ENCODE measurements at places on chromosomes 11 and 22.

DNA sequence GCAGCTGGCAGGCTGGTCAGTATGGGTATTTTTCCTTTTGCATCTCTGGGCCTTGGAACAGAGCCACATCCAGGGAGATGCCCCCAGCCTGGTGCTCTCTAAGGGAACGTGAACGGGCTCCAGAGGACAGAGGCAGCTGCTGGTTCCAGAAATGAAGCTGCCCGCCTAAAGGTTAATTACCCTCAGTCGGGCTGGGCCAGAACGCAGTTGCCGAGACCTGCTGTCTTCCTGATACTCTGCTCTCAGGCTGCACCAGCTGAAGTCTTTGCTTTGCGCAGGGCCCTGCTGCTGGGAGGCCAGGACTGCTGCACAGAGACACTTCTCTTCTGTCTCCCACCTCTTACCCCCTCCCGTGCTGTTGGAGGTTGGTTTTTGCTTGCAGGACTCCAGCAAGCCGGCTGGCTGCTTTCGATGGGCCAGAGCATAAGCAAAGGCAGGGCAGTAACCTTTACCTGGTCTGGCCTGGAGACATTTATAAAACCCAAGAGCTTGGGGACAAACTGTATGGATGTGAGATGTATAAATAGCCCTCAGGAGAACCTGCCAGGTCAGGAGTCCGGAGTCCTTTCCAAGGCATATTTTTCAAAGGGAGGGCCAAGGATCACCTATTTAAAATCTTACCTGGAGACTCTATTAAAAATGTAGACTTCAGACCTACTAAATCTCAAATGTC is 197.1 kb downstream of the GRIK4 start:
- no peak for DNase-seq

DNA sequence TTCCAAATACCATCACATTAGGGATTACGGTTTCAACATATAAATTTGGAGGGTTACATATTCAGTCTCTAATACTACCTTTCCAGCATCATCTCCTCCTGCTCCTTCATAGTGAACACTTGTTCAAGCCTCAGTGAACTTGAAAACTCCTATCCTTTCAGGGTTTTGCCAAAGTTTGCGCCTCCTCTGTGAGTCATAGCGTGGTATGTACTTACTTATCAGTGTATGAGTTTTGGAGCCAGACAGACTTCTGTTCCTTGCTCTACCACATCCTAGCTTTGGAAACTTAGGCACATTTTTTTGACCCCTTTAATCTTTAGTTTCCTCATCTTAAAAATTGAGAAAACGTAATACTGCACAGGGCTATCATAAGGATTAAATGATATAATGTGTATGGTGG is 160.1 kb upstream of the ZC3H12C start:
- DNase-seq, result no peak

DNA sequence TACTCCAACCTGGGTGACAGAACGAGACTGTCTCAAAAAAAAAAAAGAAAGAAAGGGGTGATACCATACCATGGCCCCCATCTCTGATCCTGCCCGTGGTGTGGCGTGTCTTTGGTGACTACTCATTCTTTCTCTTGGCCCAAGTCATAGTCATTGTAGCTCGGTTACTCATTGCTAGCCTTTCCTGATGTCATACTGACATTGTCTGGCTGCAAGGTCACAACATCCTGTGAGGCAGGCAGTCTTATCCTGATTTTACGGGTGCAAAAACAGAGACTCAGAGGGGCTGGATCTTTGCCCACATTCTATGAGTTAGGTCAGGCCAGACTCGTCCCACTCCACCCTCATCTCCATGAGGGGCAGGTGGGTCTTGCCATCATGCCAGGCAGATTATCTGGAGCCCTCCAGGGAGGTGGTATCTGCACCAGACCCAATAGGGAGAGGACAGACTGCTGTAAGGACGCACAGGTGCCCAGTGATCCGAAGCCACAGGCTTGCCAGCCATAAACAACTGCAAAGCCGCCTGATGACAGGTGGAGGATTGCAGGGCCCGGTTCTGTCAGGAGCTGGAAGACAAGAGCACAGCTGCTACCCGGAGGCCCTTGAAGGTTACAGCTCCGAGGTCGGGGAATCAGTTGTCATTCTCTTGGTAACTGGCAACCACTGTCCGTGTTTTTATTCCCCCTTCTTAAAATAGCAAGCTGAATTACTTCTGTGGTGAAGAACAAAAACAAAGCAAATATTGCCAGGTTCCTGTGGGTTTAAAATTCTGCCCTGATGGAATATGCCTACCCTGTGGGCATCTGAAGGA is 13.8 kb downstream of the TOM1 start:
- no peak for DNase-seq

- DNase-seq, result no peak
These were observed 382.1 kb downstream of the KCNA4 start for GRCh38 chr11:29634744-29635143.

DNA sequence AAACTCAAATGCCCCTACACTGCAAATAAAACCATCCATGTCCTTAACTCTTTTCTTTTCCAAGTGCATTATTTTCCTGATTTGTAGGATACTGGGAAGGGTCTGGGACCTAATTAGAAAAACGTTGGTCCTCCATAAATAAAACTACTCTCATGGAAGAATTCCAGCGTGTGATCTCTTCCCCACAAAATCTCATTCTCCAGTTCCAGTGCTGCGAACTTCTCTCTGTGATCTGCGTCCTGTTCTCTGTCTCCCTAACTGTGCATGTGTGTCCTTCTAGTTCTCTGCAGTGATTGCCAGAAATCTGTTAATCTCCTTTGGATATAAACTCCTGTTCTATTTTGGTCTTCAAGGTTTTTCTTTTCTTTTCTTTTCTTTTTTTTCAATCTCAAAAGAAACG is 148.1 kb downstream of the BBOX1 start:
- DNase-seq, result no peak

DNA sequence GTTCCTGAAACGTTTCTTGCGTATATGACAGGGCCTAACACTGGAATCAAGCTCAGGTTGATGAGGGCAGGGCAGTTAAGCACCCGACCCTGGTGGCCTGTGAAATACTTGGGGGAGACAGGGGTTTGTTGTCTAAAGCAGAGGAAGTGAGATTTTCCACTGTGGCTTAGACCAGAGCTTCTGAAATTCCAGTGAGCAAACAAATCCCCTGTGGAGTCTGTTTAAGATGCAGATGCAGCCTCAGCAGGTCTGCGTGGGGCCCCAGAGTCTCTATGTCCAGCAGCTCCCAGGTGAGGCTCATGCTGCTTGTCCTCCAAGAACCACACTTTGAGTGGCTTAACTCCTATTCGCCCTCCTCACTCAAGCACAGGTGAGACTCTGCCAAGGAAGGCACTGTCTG is 39.1 kb upstream of the PRAME start:
- DNase-seq, result no peak

DNA sequence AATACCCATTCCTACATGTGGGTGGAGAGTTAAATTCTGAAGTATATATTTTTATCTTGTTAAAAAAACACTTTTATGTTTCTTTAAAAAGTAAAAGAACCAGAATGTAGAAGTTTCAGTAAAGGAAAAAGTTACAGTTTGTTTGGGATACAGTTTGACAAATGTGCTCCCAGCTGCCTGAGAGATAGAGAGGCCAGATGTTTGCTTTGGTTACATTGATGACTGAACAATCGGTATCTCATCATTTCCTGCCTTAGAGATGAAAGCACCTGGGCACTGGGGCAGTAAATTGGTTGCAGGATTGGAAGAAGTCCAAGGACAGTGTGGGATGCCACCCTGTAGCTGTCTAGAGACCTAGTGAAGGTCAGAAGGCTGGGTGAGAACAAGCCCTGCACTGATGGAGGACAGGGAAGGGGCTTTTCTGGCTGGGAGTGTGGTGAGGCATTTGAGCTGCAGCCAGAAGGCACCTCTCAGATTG is 16.6 kb downstream of the MED15 start:
- no peak for DNase-seq

GRCh38 chr11:132734217-132734616 is 798.1 kb downstream of the OPCML start:
- no peak for DNase-seq

DNA sequence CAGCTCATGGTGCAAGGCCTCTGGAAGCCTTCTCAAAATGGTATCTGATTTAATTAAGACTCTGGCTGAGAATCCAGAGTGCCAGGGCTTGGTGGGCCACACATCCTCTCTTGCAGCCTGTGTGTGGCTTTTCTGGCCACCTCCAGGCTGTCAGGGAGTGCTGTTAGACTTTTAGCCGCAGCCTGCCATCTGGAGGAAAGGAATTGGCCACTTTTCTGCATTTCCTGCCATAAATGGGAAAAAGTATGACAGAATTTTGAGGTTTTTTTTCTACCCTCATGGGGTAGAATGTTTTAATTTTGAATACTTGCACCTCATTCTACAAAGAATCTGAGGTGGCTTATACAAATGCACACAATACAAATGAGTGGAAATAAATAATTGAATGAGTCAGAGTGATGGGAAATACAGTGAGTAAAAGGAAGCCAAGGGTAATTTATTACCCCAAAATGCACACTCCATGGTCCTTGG is 218.4 kb downstream of the ADAMTS15 start:
- DNase-seq, result no peak

- no peak for DNase-seq
These were observed 2.2 kb downstream of the SMCO4 start for GRCh38 chr11:93540896-93541553.

DNA sequence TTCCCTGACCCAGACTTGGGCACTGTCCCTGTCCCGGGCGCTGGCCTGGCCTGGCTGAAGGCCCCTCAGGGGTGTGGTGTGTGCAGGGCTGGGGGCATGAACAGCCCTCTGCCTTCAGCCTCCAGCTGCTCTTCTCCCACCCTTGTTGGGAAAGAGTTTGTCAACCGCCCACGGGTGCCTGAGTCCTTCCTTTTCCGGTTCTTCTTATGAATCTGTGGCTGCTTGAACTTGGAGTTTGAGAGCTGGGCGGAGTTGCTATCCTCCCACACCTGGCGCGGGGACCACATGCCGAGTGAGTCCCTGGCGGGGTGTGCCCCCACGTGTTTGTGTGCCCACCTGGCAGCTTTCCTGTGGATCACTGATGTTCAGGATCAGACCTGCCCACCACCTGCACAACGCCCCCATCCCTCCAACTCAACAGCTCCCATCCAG is 13.4 kb downstream of the NFAM1 start:
- no peak for DNase-seq

DNA sequence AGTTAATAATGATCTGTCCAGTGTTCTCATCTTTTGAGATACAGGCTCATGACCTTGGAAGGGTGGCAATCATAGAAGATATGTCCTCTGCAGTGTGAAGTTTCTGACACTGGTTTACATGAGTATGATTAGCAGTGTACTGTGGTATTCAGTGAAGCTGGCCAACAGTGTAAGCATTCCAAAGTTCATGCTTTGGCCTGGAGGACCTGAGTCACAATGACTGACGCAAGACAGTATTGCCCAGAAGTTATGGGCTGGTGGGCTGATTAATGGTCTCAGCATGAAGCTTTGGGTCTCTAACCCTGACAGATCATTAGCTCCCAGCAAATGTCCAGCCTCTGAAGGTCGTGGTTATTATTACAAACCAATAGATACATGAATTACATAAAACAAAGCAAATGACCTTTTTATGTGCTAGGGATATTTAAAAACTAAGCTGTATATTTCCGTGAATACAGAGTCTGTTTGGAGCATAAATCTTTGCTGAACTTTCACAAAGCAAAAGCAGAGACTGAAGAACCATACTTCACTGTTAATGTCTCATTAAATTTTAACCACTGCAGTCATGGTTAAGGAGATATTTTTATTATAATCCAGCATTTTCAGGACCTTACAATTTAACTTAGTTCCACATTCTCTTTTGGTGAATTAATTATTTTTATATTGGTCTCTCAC is 28.3 kb upstream of the USP47 start:
- no peak for DNase-seq

GRCh38 chr11:133202816-133203215 is 329.5 kb downstream of the OPCML start:
- DNase-seq, result no peak

GRCh38 chr11:35335226-35335625 is 84.1 kb downstream of the SLC1A2 start:
- DNase-seq, result no peak

- DNase-seq, result no peak
These were observed 9.2 kb downstream of the OR51F2 start for GRCh38 chr11:4830346-4830745.

- no peak for DNase-seq
These were observed 97.7 kb upstream of the SORL1-AS1 start for GRCh38 chr11:121550247-121551030.
